NCI-H1417 treated with DMSO at 0.1 percent for 48 hours (cell line): ENCODE measurements at places on chromosomes 6 and 20.

DNA sequence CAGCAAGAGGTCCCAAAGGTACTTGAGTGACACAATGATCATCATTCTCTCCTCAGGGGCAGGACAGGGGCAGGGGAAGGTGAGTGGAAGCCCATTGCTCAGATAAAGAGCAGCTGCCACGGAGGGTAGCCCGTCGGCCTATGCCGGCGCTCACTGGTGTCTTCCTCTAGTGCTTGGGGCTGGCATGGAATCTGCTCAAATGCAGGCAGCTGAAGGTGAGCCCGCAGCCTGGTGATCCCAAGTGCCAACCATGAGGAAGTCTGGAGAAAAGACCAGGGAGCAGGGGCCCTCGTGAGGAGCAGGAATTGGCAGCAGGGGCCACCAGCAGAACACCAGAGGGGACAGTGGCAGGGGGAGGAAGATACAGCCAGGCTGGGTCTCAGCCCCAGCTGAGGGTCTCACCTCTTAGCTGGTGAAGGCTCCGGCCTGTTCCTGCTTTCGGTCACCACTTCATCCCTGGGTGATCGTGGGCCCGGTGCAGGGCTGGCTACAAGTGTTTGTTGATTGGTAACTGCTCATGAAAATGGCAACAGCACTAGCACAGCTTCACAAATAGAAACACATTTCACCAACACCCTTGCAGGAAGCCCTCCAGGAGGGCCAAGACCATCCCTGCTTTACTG is 24.7 kb downstream of the RBCK1 start:
- no peak for DNase-seq

- no peak for DNase-seq
Measured at GRCh38 chr6:21997119-21998037, 299.5 kb downstream of the PRL start.

DNA sequence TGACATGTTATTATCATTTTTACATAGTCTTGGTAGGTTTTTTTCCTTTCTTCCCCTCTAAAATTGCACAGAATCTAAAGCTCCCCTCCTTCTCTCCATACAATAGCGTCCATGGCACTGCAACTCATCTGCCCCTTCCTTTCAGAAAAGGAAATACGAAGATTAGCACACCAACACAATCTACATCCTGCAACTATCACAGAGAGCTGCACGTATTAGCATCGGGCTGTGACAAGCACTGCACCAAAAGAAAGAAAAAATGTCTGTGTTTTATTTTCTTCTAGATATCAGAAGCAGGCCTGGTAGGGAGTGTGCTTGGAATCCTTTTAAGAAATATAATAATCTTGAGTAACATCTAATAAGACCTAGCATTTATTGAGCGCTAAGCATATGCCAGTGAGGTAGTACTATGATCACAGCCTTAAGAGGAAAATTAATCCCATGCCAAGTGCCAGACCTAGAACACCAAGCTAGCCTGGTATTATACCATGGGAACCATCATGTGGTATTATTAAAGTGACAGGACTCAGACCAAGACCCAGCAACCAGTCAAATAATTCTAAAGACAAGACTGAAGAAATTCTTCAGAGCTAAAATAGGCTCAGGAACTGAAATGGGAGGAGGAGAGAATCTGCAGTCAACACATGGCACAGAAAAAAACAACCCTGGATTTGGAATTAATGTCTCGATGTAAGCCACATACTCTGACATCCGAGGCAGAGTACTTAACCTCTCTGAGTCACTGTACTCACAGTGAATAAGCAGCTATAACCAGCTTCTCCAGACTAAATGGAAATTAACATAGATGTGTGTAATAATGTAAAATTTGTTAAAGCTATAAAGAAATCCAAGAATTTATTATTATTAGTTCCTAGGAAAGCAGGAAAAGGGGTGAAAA is 124.3 kb downstream of the IPCEF1 start:
- DNase-seq, result no peak

DNA sequence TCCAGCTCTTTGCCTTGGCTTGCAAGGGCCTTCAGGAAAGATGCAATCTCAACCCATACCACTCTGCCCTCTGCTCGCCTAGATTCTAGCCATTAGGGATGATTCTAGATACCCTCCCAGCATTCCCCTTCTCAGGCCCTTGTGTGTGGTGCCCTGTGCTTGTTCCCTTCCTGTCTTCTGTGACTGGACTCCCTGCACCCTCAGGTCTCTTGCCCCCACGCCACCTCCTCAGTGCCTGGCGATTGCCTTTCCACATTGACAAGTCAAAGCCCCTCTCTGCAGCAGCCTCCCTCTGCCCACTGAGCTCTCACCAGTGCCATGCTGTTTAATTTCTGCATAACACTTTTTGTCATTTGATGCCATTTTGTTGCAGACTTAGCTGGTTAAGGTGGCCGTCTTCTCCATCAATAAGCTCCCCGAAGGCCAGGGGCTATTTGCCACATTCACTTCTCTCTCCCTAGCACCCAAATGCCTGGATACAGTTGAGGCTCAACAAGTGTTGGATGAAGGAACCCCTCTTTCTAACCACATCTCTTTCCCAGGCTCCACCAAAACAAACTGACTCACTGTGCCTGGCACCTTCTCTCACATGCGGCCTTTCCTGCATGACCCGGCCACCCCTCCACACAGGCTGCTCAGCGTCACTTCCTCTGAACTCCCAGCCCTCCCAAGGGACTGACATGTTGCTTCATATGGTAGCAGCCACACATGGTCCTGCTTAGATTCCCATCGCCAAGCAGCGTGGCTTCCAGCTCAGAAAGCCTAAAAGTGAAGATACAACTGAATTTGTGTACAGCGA is 4.6 kb upstream of the TXNDC5 start:
- DNase-seq, result no peak

DNA sequence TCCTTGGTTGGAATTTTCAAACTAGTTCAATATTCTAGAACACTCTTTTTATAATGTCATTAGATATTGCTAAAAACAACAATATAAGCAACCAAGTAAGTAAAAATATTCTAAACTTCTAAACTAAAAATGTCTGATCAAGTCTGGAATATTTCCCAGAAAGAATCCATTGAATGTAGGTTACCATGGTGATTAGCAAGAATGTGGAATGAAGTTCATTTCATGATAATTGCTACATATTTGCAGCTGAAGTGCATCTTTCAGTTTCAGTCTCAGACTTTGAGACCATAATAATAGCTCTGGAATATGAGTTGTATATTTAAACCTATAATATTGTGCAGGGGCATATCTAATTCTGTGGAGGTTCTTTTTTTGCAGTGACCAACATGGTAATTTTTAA is 61.0 kb upstream of the NKAIN2 start:
- no peak for DNase-seq

DNA sequence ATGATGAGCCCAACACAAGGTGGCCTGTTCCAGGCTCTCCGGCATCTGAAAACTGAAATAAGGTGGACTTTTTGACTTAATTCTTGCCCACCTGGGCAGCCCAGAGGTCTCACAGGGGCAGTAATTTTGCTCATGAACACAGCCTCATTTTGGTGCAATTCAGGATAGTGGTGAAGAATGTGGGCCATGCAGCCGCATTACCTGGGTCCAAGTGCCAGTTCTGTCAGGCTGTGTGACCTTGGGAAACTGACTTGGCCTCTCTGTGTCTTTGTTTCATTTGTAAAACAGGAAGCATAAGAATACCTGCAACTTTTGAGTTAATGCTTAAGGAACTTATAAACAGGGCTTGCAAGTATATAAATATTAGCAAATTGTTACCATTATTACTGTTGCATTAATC is 5.6 kb downstream of the PREX1 start:
- no peak for DNase-seq

- DNase-seq, result no peak
Measured at GRCh38 chr6:143158113-143158581, 97.5 kb downstream of the AIG1 start.

GRCh38 chr6:56922645-56923044 is 32.3 kb upstream of the BEND6 start:
- DNase-seq, result no peak

- DNase-seq, result no peak
Measured at GRCh38 chr6:136639702-136640101, 89.5 kb upstream of the MAP7 start.

DNA sequence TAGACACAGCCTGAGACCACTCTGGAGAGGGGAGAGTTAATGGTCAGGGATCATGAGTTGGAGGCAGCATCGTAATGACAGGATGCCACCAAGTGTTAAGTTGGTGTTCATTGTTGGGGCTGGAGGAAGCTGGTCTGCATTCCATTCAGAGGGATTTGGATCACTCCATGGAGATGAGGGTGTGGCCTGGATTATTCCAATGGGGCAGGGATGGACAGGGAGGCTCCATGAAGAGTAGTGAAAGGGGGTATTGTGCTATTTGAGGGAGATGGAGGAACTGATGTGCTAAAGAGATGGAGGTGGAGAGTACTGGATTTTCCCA is 1.1 kb downstream of the SAPCD1 start:
- DNase-seq, result no peak

DNA sequence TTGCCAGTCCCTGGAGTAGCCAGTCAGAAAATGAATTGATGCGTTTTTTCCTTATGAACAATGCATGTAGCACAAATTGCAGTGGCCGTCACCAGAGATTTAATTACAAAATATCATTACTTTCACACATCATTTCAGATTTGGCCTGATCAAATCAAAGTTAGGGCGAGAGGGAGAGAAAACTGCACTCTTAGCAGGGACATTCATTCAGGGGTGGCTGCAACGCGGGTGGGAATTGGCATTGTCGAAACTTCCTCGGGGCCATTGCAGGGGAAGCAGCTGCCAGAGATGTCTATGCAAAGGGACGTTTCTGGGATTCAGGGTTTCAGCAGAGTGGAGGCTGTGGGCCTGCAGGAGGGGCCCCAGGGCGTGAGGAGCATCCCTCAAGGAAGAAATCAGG is 76.5 kb upstream of the TOP1 start:
- no peak for DNase-seq
